Fibroblast of villous mesenchyme (primary cell): ENCODE measurements at places on chromosomes 16 and 17. TPM values are rescaled to one million over a fixed set of nuclear protein-coding genes. Genes with fewer than 3 reads are reported as not detected.

- no peak for DNase-seq
Measured at GRCh38 chr17:73867056-73867455, 222.8 kb upstream of the SDK2 start.

DNA sequence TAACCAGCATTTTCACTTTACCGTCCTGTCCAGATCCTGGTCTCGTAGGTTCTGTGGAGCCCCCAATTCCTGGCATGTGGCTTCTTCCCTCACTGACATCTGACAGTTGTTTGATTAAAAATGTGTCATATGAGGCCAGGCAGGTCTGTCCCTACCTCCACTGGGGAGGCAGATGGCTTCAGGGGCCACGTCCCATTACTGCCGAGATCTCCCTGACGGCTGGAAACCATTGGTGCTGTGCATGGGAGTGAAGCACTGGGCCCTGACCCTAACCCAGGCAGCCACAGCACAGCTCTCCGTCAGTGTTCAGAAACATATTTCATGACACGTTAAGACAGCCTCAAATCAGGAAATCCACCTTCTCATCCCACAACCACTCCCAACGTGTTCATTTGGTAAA lies 77.5 kb downstream of the GNAO1 start:
- no peak for DNase-seq

- DNase-seq: peak; percentile 69
Measured at GRCh38 chr17:3735515-3735914, 11.8 kb downstream of the HASPIN start.

- no peak for DNase-seq
Measured at GRCh38 chr17:79459003-79459655, 151.7 kb downstream of the RBFOX3 start.

DNA sequence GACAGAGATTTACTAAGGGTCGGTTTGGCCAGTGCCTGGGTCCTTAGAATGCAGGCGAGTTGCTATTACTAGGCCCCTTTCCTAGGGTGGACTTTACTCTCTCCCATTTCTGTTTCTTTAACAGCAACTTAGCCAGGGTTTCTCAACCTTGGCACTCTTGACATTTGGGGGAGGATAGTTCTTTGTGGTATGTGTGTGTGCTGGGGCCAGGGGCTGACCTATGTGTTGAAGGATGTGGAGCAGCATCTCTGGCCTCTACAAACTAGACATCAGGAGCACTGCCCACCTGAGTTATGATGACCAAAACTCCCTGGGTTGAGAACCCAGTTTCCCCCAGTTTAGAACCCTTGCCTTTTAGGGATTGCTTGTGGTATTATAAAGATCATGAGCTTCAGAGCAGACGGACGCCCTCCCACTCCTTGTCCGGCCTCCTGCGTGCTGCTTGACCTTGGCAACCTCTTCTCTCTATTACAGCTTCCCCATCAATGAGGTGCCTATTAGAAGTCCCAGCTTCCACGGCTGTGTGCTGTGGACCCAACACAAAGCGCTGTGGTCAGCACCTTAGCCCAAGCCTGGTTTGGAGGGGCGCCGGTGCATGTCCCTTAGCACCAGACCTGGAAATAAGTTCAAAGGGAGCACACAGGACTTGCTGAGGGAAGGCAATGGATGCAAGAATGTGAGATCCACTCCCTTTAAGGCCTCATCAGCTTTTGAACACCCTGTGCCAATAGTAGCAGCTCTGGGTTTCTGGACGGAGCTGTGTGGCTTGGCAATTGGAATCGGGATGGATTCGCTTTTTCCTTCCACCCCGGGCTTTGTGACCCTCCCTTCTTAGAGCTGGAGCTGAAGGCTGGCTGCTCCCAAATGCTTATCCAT lies 239.2 kb upstream of the MAF start:
- DNase-seq: no peak

DNA sequence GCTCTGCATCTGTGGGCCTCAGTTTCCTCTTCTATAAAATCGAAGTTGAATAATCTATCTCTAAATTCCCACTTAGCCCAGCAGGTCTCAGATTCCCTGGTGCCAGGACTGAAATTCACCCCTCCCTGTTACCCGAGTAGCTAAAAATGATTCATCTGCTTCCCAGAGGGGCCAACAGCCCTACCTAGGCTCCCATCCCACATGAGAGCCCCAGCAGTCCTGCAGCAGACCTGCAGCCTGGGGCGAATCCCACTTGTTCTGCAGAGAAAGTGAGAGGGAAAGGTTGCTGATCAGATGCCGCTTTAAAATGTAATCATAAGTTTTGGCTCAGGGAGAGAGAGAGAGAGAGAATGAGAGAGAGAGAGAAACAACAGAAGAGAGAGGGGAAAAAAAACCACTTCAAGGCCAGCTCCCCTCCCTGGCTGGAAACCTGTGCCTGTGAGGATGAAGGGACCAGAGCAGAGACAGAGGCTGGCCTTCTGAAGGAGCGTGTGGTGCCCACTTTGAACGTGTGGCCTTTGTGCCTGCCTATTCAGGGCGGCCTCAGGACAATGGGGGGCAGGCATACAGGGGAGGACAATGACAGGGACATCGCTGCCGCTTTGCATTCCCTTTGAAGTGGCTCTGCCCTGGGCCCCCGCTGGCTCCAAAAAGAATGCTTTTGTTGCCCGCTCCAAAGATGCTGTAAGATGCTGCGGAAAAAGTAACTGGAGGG lies 85.2 kb upstream of the NKD1 start:
- no peak for DNase-seq

DNA sequence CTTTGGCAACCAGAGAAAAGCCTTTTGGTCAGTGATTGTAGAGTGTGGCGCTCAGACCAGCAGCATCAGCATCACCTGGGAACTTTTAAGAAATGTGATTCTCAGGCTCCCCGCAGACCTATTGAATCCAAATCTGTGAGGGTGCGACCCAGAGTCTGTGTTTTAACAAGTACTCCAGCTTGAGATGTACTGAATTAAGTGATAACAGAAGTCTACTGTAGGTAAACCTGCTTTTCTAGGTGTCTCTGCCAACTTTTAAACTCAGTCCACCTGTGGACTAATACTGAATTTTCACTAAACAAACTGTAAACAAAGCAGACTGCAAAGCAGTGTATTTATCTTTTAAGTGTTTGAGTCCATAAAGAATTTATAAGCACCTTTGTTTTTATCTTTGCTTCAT lies 43.6 kb downstream of the NUP93 start:
- no peak for DNase-seq

GRCh38 chr17:14306596-14306995 lies 5.7 kb downstream of the HS3ST3B1 start:
- DNase-seq: no peak

DNA sequence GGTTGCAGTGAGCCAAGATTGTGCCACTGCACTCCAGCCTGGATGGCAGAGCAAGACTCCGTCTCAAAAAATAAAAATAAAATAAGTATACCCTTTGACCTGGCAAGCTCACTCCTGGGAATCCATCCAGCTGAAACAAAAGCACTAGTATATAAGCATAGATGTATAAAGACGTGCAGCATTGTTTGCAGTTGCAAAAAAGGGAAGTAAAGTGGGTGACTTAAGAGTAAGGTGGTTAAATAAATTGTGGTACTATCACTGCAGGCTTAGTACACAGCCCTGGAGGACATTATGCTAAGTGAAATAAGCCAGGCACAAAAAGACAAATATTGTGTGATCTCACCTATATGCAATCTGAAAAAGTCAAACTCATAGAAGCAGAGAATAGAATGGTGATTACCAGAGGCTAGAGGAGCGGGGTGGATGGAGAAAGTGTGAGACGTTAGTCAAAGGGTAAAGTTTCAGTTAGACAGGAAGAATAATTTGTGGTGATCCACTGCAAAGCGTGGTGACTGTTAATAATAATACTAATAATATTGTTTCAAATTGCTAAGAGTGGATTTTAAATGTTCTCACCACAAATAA lies 113.0 kb downstream of the MYO1D start:
- no peak for DNase-seq

DNA sequence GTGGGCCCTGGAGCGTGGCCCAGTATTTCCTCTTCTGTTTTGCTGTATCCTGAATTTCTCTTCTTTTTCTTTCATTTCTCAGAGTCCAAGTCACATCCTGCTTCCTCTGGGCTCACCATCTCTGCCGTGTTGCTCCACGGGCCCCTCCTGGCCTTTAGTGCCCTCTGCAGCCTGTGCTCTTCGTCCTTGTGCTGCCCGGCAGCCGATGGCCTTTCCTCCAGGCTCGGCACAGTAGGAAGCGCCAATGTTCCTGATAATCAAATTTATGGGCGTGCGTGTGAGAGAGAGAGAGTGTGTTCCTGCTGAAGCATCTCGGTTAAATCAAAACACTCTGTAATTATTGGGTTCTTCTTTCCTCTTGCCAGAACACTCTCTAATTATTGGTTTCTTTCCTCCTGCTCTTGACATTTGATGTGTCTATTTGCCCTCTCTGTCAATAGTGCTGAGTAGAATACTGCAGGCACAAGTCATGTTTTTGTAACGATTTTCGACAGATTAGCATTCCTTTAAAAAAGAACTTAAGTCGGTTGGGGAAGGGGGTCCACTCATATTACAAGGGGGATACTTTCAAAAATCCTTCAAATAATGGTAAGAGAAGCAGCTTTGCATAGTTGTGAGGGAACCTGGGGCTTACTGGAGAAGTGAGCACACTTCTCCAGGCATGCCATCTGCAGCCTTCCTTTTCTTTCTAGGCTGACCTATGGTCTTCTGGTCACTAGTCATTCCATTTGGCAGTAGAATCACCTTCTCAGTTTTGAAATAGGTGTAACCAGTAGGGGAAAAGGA lies 126.6 kb downstream of the RPTOR start:
- DNase-seq: no peak

- DNase-seq: peak; percentile 17
Measured at GRCh38 chr16:57536306-57537193, at the start of gene CCDC102A. TSS of gene CCDC102A (minus strand) at chr16:57536571. CDS start at chr16:57529177, 7,394 bp downstream.

- DNase-seq: no peak
Measured at GRCh38 chr17:56175299-56175955, 22.2 kb downstream of the ANKFN1 start.

DNA sequence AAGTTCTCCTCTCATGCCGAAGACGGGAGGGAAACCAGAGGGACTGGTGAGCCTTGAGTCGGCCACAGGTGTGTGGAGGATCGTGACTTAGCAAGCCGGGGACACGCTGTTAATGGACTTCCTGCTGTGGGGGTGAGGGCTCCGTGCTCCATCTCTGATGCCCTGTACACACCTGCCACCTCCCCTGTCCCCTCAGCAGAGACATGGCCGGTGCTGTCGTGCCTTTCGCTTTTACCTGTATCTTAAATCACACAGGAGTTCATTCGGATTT lies 75.9 kb upstream of the ZNF750 start:
- DNase-seq: no peak

- no peak for DNase-seq
Measured at GRCh38 chr17:77708936-77709335, 249.6 kb upstream of the TNRC6C start.

- no peak for DNase-seq
Measured at GRCh38 chr16:10978871-10979446, 34.6 kb downstream of the CLEC16A start.

DNA sequence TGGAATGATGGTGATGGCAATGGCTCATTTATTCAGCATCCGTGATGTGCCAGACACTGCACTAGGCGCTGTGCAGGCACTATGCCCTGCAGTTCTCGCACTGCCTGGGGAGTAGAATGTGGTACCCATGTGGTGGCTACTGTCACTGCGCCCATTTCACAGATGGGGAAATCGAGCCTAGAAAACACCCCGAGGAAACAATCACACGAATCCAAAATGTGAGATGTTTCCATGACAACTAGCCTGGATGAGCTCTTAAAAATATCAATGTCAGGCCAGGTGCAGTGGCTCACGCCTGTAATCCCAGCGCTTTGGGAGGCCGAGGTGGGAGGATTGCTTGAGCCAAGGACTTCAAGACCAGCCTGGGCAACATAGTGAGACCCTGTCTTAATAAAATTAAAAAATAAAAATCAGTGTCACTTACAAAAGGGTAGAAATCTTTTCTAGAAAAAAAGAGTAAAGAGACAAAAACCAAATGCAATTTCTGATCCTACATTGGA lies 57.9 kb upstream of the TNRC6A start:
- no peak for DNase-seq

DNA sequence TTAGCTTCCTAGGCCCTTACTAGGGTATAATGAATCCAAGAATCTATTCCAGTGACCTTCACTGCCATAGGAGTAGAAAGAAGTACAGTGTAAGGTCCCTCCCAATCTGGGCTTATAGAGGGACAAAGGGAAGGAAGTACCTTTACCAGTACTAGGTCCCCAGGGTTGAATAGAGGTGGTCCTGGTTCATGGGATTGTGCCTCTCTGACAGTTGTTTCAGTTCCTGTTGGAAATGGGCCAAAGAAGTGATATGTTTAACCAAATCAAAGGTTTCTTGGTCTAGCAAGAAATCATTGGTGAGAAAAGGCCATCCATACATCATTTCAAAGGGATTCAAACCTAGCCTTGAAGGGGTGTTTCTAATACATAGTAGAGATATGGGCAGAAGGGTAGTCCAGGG lies 16.0 kb upstream of the ZNHIT3 start:
- no peak for DNase-seq

- peak; percentile 48 for DNase-seq
Measured at GRCh38 chr16:56911771-56912571, 20.0 kb upstream of the HERPUD1 start.

DNA sequence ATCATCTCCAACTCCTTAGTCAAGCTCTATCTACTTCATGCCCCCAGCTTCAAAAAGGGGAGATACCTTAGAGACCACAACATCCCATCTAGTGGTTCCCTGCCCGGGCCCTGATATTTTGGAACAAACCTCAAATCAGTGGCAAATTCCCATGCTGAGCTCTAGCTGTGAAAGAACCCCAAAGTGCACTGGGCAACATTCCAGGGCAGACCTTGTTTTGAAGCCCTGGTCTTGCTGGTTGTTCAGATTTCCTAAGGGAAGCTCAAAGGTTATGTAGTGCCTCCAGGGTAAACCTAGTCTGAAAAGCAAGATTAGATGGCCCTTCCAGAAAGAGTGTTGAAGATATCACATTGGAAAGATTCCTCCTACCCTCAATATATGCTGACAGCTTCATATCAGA lies 16.3 kb downstream of the FAM117A start:
- no peak for DNase-seq

DNA sequence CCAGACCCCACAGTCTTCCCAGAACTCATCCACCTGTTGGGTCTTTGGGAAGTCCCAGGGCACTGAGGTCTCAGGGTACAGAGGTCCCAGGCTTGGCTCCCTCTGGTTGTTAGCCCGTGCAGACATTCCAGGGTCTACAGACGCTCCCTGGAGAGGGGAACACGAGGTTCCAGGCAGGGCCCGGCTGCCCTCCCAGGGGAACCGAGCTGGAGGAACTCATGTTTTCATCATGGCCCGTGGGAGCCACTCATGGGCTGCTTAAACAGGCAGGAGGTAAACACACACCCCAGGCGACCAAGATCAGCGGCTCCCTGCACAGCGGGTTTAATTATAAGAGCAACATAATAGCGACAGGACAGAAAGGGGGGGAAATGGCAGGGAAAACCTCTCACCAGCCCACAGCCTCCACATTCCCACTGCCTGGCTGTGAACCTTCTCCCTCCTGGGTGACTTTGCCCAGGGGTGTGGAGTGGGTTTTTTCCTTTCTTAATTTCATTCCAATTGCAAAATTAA lies 36.5 kb downstream of the TRARG1 start:
- no peak for DNase-seq

GRCh38 chr16:61929776-61930175 lies 106.5 kb downstream of the CDH8 start:
- no peak for DNase-seq

KRTAP1-5 gene
- 11.0 and 16.4 TPM in 2 replicates for total RNA-seq

CCL5 gene
- total RNA-seq: under 0.01 TPM in 1 of 2 replicates, not detected in the other

ATP1B2 gene
- not detected in 2 replicates for total RNA-seq

CCL8 gene
- total RNA-seq: not detected in 2 replicates

CIITA gene
- under 0.01 TPM in 1 of 2 replicates, not detected in the other for total RNA-seq

MAF gene
- total RNA-seq: 0.86 and 3.5 TPM in 2 replicates

UBE2Z gene
- total RNA-seq: 104 and 120 TPM in 2 replicates

PLXDC1 gene
- 0.43 and 0.64 TPM in 2 replicates for total RNA-seq

PRRT2 gene
- total RNA-seq: 3.0 and 3.2 TPM in 2 replicates

E4F1 gene
- 25.9 and 32.5 TPM in 2 replicates for total RNA-seq

LLGL2 gene
- total RNA-seq: 0.32 and 2.2 TPM in 2 replicates

KLHL11 gene
- 30.6 and 37.6 TPM in 2 replicates for total RNA-seq

DHRS7C gene
- total RNA-seq: not detected in 2 replicates
